RWPE2 (cell line): ENCODE measurements at places on chromosomes 13 and 19.
A peak's percentile ranks its signal among the peaks of the same experiment; 100 is the strongest.

DNA sequence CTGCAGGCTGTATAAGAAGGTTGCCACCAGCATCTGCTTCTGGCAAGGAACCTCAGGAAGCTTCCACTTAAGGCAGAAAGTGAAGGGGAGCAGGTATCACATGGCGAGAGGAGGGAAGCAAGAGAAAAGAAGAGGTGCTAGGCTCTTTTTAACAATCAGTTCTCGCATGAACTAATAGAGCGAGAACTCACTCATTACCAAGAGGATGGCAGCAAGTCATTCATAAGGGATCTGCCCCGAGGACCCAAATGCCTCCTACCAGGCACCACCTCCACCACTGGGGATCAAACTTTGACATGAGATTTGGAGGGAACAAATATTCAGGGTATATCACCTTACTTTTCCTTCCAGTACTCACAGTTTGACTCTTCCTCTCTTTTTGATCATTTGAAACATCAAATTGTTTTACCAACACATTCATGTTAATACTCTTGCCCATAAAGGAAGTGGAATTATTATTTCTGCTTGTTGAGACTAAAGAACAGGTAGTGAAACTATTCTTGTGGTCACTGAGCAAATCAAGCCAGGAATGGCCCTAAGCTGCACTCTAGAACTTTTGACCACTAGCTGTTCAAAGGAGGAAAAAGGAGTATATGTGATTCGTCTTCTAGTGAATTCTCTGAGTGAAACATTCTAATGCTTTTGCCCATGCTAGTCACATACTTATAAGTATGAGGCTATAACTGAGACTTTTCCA is 45.0 kb downstream of the LACC1 start:
- DNase-seq = no peak

GRCh38 chr13:80171096-80171495 is 169.8 kb downstream of the SPRY2 start:
- DNase-seq = no peak

DNA sequence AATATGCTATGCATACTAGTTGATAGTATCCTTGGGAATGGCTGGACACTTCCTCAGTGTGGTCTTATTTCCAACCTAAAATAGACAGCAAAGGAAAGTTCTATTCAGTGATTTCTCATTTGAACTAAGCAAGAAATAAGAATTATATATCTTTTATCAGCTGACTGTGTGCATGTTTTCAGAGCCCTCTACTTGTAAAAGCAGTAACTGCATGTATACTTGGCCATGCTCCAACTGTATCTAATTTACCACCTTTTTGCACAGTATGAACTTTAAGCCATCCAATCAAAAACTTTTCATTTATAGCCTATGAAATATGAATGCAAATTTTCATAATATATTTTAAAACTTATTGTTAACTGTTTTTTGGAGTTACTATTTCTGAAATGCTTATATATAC is 136.4 kb upstream of the PCDH9 start:
- no peak for DNase-seq

DNA sequence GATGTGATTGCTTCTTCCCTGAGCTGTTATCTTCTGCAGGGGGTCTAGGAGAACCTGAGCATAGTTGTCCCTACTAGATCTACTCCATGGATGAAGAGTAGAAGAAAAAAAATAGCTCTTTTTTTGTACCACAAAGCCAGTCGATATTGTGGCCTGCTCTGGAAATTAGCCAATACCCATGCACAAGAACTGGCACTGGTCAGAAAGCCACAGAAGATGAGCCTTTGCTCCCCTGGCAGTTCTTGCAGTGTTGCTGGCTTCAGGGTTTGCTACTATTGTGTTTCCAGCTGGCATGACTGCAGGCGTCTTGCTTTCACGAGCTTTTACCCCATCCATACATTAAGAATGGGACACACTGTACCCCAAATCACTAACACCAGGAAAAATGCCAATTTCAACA is 547.7 kb upstream of the KLF12 start:
- no peak for DNase-seq

GRCh38 chr19:40576151-40576584 is 505 bp upstream of the SHKBP1 start:
- no peak for DNase-seq

- DNase-seq = no peak
Observed at GRCh38 chr13:48488995-48489394, 43.9 kb downstream of the RCBTB2 start.

GRCh38 chr13:94210816-94211215 is 268.7 kb downstream of the DCT start:
- no peak for DNase-seq

DNA sequence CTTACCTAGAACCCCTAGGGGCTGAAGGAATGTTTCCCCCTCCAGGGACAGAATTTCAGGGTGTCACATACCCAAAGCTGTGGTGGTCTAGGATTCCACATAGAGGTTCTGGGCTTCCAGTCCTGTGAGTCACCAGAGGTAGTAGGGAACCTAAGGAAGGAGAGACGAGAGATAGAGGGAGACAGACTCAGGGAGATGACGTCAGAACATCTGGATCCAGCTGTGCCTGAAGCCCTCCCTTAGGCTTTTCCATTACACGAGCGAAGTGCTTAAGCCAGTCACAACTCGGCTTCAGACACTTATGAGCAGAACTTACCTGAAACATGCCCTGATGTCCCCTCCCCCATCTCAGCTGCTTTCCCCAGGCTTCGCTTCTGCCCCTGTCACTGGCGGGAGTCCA is 11.8 kb upstream of the SELENOW start:
- DNase-seq = no peak

GRCh38 chr13:78103936-78104335 is 185.3 kb upstream of the EDNRB start:
- no peak for DNase-seq

GRCh38 chr19:44954278-44954648 is 917 bp upstream of the CLPTM1 start:
- DNase-seq = no peak

- DNase-seq = no peak
Observed at GRCh38 chr13:45207319-45207718, 6.5 kb upstream of the KCTD4 start.

GRCh38 chr19:44948763-44949374 is 3.0 kb downstream of the APOC2 start:
- DNase-seq = no peak

GRCh38 chr19:52898101-52898500 is 666 bp upstream of the ZNF320 start:
- DNase-seq = no peak

GRCh38 chr13:62040806-62041205 is 625.2 kb upstream of the PCDH20 start:
- DNase-seq = no peak

DNA sequence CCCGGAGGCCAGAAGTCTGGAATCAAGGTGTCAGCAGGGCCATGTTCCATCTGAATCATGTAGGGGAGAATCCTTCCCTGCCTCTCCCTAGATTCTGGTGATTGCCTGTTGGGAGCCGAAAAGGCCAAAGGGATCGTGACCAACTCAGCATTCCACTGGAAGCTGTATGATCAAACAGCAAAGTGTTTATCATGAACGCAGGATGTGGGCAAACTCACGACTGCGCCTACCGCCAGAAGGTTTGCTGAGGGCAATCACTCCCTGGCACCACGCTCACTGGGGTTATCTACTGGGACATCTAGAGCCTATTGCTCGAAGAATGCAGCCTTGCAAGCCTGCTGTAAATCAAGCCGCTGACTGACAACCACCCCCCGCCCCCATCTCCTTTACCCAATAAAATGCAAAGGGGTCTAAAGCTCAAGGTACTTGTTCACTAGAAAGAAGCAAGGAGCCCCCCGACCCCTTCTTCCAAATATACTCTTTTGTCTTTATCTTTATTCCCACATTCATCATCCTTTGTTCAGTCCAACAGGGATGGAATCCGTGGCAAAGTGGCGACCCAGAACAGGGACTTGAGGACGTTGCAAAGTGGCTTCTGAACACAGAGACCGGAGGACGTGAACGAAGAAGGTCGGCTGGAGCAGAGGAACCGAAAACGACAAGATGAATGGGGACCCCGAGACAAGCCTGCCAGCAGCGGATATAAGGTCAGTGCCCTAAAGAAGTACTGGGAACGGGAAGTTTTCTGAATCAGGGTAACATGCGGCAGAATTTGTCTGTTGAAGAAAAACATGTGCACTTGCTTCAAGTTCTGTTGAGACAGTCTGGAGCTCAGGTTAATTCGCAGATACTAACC is 16.8 kb downstream of the CLEC4M start:
- DNase-seq = no peak

GRCh38 chr13:112688560-112689302 is 1.1 kb upstream of the ATP11A start:
- no peak for DNase-seq

DNA sequence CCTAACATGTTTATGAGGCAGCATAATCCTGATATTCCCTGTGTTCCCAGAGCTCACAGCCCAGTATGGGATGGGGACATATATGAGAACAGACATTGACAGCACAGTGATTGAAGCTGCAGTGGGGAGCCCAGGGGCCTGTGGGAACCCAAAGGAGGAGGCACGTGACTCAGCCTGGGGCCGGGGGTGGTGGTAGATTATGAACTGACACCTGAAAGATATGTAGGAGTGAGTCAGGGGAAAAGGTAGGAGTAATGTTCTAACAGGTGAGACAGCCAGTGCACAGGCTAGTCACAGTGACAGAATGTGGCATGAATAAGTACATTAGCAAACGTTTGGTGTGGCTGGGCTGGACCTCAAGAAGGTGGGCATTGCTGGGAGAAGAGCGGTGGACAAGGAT is 29.0 kb downstream of the CKM start:
- DNase-seq = no peak

- no peak for DNase-seq
Observed at GRCh38 chr19:10876459-10877240, 5.3 kb downstream of the CARM1 start.

DNA sequence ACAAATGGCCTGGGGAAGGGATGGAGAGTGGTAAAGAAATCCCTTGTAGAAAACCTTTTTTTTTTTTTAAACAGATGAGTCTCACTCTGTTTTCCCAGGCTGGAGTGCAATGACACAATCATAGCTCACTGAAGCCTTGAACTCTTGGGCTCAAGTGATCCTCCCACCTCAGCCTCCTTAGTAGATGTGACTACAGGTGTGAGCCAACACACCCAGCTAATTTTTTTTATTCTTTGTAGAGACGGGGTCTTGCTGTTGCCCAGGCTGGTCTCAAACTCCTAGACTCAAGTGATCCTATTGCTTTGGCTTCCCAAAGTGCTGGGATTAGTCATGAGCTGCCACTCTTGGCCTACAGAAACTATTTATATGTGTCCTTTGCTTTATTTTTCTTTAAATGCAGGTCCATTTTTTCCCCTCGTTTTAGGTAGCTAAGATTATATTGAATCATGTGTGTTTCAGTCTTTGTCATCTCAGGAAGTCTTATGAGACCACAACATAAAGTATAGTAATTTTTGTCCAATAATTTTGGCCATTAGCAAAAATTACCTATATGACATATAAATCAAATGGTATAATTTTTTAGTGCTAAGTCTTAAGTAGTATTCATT is 10.5 kb downstream of the LPAR6 start:
- DNase-seq = no peak

DNA sequence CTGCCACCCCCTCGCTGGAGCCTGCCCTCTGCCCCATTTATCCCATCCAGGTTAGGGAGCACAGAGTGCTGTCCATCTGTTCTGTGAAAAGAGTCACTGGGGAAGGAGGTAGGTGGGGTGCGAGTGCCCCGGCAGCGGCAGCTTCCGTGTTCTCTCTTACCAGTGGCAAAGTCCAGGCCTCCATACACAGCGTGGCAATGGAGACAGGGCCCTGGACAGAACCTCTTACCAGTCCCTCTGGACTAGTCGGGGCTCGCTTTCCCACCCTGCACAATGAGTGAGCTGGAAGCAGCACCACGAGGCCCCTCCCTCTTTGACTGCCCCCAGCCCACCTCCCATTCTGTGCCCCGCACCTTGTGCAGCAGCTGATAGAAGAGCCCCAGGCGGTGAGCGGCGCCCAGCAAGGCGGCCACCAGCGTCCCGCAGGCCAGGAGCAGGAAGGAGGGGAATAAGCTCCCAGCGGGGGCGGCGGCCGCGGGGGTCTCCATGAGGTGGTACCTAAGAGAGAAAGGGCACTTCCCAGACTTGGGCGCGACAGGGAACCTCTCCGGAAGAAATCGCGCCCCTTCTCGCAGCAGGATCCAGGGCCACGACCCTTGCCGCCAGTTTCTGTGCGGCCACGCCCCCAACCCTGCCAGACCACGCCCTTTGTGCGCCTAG is 17.5 kb downstream of the SYDE1 start:
- DNase-seq = no peak

GRCh38 chr19:16330368-16330801 is 5.8 kb downstream of the KLF2 start:
- DNase-seq = peak; percentile 98

- no peak for DNase-seq
Observed at GRCh38 chr19:54107876-54108490, 5.3 kb downstream of the NDUFA3 start.

- no peak for DNase-seq
Observed at GRCh38 chr13:25973576-25973975, 78.2 kb downstream of the SHISA2 start.

- peak; percentile 95 for DNase-seq
Observed at GRCh38 chr19:43765109-43765876, 10.5 kb upstream of the SMG9 start.

- no peak for DNase-seq
Observed at GRCh38 chr13:48660361-48661076, 6.8 kb downstream of the CYSLTR2 start.

- DNase-seq = no peak
Observed at GRCh38 chr19:45477713-45478453, 10.1 kb downstream of the FOSB start.

DNA sequence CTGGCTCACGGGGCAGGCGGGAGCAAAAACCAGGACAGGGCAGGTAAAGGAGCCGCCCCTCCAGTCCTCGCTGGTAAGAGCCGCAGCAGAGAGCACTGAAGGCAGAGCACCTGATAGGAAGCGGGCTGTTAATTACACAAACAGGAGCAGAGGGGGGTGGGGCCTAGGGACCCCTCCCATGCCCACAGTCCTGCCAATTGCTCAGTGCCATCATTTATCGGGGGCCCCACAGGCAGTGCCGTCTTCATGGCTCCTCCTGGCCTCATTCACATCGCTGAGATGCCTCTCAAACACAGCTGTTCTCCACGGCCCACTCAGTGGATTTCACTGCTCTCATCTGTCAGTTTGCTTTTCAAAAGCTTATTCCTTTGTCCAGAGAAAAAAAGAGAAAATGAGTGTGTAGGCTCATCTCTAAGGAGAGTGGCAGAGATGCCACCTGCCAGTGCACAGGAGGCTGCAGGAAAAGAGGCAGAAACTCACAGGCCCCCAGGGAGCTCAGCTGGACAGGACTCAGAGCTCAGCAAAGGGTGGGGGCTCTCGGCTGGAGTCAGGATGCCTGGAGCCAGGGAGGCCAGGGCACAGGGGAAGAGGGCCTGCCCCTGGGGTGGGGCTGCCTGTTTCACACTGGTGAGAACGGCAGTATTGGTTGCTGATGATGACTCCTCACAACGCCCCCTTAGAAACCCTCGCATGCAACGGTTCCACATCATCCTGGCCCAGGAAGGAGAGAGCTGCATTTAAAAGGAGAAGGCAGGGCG is 174.6 kb downstream of the COL4A1 start:
- DNase-seq = no peak

DNA sequence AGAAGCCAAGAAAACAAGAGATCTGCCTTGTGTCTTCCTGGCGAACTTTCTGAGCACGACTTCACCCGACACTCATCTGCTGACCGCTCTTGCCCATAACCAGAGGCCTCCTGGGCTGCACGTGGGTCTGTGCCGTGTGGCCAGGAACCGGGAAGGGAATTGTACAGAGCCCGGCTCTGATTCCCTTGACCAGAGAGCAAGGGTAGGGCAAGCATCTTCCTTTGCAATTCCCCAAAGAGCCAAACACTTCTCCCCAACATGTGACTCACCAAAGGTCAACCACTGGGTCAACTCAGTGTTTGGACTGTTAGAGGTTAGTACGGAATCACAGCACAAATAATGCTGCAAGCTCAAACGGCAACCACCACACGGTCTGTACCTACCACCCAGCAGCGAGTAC is 48.9 kb downstream of the KLF2 start:
- no peak for DNase-seq
